Tibial artery (tissue), 4 donors: ENCODE measurements at places on chromosomes 1 and 21.

GRCh38 chr1:118486199-118486598 is 301.2 kb upstream of the SPAG17 start:
- no peak for DNase-seq

- no peak for DNase-seq
Observed at GRCh38 chr1:239112101-239112935, 274.1 kb upstream of the CHRM3 start.

DNA sequence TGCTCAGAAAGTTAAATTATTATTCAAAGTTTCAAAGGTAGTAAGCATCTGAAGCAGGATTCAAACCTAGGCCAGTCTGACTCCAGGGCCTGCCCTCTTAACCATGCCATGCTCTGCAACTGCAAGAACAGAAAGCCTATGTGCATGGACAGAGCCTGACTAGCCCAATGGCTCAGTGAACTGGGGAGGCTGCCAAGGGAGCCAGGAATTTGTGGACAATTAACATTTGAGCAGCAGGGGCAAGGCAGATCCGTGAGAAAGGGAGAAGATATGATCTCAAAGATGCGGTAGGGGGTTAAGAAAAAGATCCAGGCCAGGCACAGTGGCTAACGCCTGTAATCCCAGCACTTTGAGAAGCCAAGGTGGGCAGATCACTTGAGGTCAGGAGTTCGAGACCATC is 6.5 kb upstream of the ATP1A4 start:
- no peak for DNase-seq

DNA sequence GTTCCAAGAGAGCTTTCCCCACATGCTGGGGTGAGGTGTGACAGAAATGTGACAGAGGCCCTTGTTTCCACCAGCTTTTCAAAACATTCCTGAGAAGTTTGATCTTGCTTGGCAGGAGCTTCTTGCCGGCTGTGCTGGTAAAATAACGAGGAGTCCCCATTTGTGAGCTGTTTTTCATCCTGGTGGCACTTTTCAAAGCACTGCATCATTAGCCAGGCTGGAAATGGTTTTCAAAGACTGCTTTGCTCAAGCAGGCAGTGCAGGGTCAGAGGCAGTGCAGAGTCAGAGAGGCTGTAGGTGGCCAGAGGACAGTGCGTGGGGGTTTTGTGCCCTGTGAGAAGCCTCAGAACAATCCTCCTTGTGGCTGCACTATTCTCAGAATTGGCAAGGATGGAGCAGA is 75.8 kb upstream of the KCNA3 start:
- DNase-seq = no peak

- DNase-seq = no peak
Observed at GRCh38 chr1:200774735-200775444, 36.2 kb downstream of the CAMSAP2 start.

- DNase-seq = peak; percentile 79
Observed at GRCh38 chr1:228978484-228979324, 243.4 kb downstream of the RHOU start.

GRCh38 chr1:15455522-15455921 is 1.0 kb upstream of the CELA2A start:
- DNase-seq = no peak

- DNase-seq = peak; percentile 36
Observed at GRCh38 chr1:223887747-223888418, 42.1 kb upstream of the TP53BP2 start.
